GM06990 (cell line): ENCODE measurements at places on chromosomes 5 and 9.
A peak's percentile ranks its signal among the peaks of the same experiment; 100 is the strongest.

GRCh38 chr9:127128341-127129072 is 6.1 kb upstream of the ANGPTL2 start:
- DNase-seq, result no peak

DNA sequence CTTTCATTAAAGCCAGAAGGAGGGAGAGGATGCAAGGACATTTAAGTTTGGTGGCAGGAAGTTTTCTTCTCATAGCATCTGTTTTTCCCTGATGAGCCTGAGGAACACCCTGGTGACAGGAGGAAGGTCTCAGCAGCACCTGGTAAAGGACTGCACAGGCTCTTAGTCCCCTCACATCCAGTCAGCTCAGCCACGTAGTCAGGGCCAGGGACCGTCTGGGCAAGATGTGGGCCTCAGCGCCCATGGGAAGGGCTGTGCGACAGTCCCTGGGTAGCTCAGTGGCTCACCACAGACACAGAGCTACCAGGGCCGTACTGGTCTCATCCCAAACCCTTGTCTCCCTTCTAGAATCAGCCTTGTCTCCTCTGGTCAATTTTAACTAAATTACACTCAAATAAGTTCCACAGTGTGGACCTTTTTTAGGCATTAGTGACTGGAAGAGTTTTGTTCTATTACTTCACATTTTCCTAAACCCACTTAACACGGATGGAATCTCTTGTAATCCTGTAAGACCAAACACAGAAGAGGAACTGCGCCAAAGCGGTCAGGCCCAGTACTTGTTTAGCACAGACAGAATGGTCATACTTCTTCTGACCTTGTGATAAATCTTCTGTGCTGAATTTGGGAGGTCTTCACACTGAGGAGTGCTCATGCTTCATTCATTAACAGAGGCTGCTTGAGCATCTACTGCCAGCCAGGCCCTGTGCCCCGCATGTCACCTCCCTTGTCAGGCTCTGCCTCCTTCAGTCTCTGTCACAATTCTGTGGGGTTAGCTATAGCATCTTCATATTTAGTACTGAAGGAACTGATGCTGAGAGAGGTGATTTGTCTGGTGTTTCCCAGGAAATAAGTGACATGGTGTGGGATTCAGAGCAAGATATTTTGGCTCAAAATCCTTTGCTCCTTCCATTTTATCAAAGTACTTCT is 91.4 kb downstream of the ANGPTL2 start:
- no peak for DNase-seq

DNA sequence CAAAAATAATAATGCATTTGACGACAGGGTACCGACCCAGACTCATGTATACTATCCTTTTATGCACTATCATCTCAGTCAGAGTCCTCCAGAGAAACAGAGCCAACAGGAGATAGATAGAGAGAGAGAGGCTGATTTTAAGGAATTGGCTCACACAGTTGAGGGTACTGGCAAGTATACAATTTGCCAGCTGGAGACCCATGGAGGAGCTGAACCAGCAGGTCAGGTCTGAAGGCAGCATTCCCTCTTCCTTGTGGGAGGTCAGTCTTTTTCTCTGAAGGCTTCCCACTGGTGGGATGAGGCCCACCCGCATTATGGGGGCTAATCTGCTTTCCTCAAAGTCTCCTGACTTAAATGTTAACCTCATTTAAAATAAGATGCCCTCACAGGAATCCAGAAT is 17.3 kb upstream of the MED10 start:
- DNase-seq, result no peak

DNA sequence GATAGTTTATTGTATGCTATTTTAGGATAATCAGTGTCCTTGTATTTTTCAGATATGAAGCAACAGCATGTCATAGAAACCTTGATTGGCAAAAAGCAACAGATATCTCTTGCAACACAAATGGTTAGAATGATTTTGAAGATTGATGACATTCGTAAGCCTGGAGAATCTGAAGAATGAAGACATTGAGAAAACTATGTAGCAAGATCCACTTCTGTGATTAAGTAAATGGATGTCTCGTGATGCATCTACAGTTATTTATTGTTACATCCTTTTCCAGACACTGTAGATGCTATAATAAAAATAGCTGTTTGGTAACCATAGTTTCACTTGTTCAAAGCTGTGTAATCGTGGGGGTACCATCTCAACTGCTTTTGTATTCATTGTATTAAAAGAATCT is 14.5 kb downstream of the CCT5 start:
- DNase-seq, result no peak

DNA sequence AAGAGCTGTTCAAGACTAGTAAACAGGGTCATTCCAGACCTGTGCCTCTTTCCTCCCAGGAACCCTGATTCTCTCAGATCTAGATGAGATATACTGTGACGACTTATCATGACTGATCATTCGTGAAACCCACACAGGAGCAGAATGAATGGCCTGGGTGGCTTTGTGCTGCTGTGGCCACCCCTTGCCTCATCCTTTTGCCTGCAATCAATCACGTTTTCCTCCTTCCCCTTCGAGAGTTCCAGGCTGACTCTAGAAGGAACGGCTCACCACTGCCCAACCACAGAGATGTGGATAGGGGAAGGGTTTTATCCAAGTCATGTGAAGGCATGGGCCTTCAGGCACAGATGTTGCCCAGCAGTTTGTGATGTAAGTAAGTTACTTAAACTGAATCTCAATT is 5.8 kb downstream of the ANXA6 start:
- peak; percentile 61 for DNase-seq

DNA sequence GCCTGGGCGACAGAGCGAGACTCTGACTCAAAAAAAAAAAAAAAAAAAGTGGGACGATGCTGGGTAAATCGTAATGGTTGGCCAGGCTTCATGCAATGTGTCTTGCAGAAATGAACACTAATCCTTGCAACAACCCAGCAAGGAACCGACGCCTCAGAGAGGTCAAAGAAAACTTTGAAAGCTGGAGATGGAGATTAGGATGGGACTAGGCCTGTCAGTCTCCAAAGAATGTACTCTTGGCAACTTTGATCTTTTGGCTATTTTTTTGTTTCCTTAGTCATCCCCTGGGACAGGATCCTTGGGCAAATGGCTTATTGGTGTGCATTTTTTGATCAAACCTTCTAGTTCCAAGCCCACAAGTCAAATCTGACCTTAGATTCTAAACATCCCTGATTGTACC is 10.6 kb upstream of the PWWP2A start:
- no peak for DNase-seq

DNA sequence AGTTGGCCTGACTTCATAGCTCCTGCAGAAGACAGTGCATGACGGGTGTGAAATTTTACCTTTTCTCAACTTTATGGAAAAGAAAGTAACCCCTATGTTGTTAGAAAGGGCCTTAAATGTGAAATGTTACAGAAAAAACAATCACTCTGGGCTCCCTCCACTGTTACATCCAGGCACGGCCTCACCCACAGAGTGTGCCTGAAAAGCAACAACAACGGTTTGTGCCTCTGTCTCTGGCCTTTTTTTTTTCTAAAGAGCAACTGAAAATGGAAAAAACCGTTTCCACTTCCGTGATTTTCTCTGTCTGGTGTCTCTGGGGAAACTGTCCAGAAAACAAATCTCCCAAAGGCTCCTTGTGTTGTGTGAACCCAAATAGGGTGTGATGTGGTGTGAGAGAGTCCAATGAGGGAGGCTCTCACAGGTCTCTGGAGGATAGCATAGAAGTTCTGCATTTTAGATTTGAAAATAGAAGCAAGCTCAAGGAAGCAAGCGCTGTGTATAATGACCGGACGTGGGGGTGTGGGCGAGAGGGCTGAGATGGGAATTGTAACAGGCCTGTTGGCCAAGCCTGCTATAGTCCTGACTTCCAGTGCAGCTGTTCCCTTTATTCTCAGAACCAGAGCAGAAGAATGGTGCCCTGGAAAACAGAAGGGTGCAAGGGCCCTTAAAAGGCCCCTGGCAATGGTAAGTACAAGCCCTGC is 221.8 kb upstream of the TUT7 start:
- no peak for DNase-seq

- no peak for DNase-seq
These were observed 70.8 kb upstream of the RPS23 start for GRCh38 chr5:82348784-82349425.

DNA sequence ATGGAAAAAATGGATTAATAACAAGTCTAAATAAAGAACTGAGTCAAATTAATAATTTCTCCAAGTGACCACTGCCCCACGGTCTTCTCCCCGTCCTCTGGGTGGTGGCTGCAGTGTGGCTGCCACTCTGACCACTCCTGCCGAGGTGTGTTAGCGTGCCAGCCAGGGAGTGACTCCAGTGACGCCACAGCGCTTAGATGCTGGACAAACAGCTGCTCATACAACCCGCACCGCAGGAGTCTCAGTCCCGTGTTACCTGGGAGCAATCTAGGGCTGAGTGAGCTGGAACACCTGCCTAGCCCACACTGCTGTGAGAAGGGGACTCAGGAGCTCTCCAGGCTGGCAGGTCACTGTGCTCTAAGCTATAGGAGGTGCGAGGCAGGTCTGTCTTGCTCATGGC is 10.2 kb downstream of the MAPK9 start:
- DNase-seq, result no peak

DNA sequence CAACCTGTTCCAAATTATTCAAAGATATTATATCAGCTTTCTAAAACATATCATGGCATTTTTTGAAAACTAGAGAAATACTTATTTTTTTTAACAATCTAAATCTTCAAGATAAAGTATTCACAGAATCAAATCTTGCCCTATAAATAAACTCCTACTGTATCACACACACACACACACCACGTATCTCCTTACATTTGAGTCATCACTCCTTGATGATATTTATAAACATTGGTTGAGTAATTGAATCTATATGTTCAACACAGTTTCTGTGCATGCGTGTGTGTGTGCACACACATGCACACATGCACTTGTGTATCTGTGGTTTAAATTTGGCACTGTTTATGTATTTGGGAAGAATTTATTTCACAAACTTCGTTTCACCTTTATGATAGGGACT is 1716.4 kb downstream of the EFNA5 start:
- DNase-seq, result no peak

GRCh38 chr5:7518947-7519560 is 123.1 kb downstream of the ADCY2 start:
- DNase-seq, result no peak

DNA sequence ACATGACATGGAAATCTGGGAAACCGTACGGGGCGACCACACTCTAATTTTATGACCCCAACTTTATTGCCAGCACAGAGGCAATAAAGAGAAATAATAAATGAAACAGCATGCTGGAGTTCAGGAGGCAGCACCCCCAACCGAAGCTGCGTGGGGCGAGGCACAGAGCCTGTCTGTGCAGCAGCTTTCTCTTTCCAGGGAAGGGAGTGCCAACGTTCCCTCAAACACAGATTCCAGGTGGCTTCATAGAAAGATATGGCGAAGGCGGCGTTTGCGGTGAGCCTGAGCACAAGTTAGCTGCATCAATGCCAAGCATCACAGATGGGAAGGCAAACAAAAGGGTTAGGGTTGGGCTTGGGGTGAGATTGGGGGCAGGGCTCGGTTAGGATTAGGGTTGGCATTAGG is 114.8 kb downstream of the HSD17B3 start:
- DNase-seq, result no peak

GRCh38 chr9:128390813-128391711 is 19.9 kb downstream of the URM1 start:
- no peak for DNase-seq

- DNase-seq, result no peak
These were observed 143.3 kb upstream of the IRX2 start for GRCh38 chr5:2894736-2895135.

DNA sequence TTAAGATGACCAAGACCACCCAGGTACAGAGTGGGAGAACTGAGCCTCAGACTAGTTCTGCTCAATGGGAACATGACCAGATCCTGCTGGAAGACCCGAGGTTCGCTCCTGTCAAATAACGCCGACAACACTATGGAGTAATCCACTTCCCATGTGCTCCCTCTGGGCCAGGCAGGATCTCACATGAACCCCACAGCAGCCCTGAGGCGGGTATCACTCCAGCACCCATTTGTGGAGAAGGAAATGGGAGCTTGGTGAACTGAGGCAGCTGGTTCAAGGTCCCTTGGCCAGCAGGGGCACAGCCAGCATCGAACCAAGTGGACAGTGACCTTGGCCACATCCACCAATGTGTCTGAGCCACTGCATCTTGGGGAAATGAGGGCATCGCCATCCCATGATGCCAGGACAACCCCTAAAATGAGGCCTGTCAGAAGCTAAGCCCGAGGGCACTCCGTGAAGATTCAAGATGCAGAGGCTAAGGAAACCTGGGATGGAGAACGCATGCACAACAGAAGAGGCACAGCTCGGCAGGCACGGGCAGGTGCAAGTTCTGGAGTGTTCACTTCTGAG is 8.5 kb downstream of the ANKS6 start:
- DNase-seq, result no peak

DNA sequence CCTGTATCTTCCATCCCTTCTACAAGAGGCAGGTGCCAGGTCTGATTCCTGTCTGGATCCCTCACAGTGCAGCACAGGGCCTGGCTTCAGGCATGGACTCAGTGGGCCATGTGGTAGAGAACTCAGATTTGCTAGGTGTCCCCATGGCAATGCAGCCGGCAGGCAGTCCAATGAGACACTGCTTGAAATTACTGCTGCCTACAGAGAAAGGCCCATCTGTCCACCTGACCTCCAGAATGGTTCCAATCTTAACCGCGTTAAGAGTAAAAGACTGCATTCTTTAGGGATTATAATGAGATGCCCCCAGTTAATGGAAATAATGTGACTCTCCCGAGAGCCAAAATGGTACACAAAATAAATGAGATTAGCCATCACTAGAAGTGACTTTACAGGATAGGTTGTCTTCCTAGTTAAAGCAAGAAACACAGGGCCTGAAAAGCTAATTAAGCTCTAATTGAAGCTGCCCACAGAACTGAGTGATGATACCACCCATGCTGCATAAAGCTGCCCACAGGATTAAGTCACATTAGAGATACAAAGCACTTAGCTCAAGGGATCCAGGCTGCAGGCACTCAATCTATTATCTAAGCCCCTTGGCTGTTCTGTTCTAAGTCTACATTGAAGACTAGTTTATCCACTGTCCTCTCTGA is 11.4 kb downstream of the FAM193B start:
- DNase-seq, result no peak

- DNase-seq, result no peak
These were observed 293.1 kb downstream of the ZSWIM6 start for GRCh38 chr5:61625137-61625561.

DNA sequence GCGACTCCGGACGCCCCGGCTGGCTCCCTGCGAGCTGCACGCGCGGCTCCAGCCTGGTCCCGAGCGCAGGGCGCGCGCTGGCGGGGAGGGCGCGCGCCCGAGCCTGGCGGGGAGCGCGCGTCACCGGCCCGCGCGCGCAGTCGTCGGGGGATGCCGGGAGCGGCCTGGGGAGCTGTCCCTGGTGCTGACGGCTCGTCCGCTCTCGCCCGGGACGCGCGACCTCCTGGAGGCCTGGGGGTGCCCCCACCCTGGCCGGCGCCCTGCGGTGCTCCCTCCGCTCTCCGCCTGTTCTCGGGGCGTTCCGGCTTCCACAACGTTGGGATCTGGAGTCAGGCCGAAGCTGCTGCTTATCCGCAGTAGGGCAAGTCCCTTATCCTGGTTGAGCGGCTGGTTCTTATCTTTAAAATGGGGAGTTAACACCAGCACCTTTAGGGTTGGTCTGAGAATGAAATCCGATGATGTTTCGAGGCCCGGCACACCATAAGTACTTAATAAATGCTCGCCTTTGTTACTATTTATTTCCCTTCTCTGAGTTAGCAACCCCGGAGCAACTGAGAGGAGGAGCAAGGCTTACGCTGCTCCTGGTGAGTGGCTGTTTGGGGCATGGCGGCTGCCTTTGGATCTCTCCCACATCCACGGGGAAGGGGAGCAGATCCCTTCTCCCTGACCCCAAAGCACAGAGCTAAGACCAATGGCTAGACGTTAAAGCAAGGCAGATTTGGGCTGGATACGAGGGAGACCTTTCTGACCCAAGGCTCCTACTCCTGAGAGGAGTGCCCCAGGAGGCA is at the start of gene FAM163B:
FAM163B (minus strand) TSS at position 79 of the 788 bp plus-strand sequence. CDS start 29,166 bp downstream, outside the sequence.
- DNase-seq, result no peak

- no peak for DNase-seq
These were observed 152.4 kb downstream of the MPDZ start for GRCh38 chr9:13127131-13127530.
